ENCODE measurements at places on chromosomes 5 and 9. TPM values are rescaled to one million over a fixed set of nuclear protein-coding genes. Genes with fewer than 3 reads are reported as not detected.

Gene MLLT3
- total RNA-seq = 27.1 TPM

- DNase-seq = no peak
Observed at GRCh38 chr9:82284758-82285157, 296.2 kb downstream of the SPATA31D1 start.

GRCh38 chr9:104090578-104090977 lies 3.5 kb upstream of the SMC2 start:
- DNase-seq = no peak

GRCh38 chr9:19149230-19149629 lies 21.9 kb upstream of the PLIN2 start:
- DNase-seq = no peak

DNA sequence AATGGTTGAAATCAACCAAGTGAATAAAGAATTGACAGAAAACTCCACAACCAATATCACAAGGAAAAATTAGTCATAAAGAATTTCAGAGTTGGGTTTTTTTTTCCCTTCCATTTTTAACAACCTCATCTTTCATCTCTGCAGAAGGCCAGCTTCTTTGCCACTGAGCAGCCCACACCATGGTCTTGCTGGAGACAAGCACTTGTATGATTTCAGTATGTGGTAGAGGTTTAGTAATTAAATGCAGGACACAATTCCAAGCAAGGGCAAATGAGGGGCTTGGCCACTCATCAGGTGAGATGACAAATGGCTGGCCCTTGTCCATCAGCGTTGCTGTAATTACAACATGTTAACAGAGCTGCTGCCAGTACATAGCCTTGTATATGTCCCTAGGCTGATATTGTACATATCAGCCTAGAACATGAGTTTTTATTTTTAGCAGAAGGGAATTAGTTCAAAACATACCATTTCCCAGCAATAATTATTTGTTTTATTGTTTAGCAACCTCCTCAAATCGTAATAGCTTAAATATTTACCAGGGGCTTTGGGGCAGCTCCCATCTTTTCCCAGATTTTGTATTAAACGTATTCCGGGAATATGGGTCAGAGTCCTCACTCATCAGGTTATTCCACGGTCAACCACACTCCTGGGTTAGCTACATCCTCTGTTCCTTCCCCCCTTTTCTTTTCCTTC lies 5.0 kb upstream of the C9 start:
- no peak for DNase-seq

DNA sequence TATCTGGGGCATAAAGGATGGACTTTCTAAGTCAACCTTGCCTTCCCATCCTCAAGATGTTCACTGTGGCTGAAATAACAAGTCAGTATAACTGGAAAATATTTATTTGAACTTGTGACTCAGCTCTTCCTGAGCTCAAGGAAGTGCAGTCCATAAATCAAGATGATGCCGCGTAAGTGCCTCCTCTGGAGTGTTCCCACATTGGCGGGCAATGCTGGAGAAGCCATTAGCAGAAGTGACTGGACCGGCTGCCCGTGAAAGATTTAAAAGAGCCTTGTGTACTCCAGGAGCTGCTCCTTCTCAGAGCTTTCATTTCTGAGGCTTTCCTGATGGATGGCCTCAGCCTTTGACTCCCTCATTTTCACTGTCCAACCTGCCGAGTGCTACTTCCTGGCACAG lies 17.4 kb downstream of the TMOD1 start:
- peak; percentile 95 for DNase-seq

- no peak for DNase-seq
Observed at GRCh38 chr9:125749287-125749935, 2.2 kb downstream of the PBX3 start.

- DNase-seq = no peak
Observed at GRCh38 chr5:173689171-173689736, 72.8 kb upstream of the BOD1 start.

GRCh38 chr5:32249668-32250067 lies 63.1 kb downstream of the MTMR12 start:
- DNase-seq = no peak

GRCh38 chr5:178732281-178732680 lies 1.8 kb upstream of the ZNF354A start:
- no peak for DNase-seq

- no peak for DNase-seq
Observed at GRCh38 chr9:115170358-115171073, 52.6 kb upstream of the TNC start.

Measured in sigmoid colon (tissue), 7 donors.